Stimulated activated CD8-positive, alpha-beta memory T cell treated with anti-CD3 and anti-CD28 coated beads, Interleukin-7, amount 100 ng/mL, for 1 hour (primary cell): ENCODE measurements at places on chromosomes 3 and 15.

- no peak for DNase-seq
Observed at GRCh38 chr15:51561271-51561670, 61.3 kb downstream of the DMXL2 start.

DNA sequence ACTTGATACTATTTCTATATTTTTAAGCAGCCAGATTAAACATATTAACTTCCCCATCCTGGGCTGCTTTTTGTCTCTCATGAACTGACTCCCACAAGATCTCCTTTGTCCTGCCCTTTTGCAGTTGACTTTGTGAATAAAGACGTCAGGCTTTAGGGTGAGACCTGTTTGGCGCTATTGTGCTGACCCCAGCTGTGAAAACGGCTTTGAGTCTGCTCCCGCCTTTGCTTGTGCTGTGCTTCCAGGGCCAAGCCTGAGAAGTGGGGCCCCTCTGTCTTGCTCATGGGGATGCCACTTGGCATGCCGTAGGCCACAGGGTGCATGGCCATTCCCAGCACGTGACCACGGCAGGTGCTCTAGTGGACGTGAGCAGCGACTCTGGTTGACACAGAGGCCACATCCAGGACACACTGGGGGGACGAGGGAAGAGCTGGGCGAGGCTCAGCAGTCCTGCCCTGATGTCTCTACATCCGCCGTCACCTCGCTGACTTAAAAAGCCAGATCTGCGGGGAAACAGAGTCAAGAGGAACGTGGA lies 268.9 kb upstream of the LYSMD4 start:
- DNase-seq: no peak

- no peak for DNase-seq
Observed at GRCh38 chr3:120497336-120497735, 46.5 kb upstream of the FSTL1 start.

DNA sequence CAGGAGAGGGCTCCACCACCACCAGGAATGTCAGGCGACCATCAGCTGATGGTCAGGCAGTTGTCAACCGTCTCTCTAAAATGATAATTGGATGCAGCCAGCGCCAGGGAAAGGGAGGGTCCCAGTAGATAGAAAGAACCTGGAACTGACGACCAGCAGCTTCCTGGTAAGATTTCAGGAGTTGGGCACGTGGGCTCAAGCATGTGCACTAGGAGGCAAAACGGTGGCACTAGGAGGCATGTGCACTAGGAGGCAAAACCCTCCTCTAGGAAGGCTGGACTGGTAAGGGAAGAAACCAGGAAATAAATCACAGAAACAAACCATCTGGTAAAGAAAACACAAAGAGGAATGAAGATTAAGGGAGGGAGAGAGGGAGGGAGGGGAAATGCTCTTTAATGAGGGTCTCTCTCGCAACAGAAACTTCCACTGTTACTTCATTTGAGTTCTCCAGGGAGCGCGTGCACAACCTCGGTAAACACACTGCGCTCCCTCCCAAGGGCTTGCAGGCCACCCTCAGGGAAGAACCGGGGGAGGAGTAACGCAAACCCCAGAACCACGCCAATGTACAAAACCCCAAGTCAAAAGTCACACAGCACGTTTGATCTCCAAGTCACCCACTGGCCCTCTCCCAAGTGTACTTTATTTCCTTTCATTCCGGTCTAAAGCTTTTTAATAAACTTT lies 116.7 kb downstream of the XXYLT1 start:
- DNase-seq: no peak

DNA sequence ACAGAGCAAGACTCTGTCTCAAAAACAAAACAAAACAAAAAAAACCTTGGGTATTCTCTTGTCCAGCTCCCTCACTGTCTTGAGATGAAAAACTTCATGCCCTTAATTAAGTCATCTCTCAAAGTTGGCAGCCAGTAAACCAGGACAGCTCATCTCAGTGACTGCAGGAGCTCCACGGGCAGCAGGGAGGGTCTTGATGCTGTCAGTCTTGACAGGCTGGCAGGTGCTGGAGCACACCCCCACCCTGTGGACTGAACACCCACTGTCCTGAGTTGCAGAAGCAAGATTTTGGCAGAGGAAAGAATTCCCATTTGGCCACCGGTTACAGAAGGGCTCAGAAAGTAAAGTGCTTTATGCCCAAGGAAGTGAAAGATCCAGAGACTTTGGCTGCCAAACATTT lies 8.0 kb downstream of the DNAJA4 start:
- no peak for DNase-seq

GRCh38 chr3:196775938-196776337 lies 36.3 kb downstream of the PAK2 start:
- no peak for DNase-seq

DNA sequence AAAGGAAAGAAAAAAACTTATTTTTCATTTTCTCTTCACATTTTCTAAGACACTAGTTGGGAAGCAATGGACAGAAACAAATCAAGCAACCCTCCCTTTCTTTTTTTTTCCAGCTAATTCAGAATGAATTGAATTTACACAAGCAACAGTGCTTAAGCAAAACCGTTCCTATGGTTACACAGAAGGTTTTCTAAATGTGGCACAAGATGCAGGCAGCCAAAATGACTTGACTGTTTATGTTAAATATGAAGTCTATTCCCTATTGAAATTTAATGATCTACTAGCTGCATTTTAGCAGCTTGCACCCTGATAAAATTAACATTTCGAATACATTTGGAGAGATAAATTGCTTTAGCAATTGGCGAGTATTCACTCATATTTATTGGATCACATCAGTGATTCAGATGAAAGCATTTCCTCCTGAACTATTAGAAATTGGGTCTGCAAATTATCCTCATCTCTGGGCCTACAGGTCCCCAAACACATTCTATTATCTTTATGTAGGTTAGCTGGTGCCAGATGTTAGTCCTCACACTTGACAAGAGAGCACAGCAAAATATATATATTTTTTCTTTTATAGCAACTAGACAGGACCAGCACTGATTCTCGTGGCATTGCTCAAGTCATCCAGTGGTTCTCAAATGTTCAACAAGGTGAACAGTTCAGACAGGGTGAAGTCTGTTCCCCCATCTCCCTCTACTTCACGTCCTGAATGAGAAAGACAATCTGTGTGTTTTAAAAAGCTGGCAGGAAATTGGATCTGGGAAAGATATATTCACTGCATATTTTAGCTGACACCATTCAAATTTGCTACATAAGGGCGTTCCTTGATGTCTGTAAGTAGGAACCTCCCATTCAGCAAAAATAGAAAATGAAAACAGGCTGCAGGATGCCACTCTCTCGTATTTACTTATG lies 463.6 kb upstream of the KCNMB2 start:
- DNase-seq: no peak

DNA sequence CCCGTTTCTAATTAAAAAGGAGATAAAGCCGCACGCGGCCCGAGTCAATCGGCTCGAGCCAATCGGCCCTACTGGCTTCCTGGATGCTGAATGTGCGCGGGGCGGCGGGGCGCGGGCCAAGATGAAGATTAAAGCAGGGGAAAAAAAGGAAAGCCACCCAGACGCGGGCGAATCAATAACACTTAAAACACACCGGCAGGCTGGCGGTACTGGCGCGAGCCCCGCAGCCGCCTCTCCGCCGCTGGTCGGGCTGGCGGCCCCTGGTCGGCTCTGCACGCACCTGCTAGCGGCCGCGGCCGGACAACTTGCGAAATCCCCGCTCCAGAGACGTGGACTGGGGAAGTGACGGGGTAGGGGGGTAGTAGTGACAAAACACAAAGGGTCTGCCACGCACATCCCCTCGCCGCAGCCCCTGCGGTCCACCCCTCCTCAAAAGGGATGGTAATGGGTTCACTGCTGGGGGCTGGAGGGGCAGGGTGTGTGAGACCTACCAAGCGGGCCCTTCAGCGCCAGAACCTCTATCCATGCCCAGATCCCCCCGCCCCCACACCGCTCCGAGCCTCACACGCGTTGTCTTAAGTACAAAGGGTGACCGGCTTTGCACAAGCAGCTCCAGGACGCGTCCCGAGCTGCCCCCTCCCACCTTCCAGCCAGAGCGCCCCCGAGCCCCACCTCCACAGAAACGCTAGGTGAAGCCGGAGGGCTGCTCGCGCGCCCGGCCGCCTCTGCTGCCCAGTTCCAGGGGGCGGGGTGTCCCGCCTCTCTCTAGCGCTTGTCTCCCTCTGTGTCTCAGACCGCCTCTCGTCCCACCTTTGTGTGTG lies 1.4 kb downstream of the WNT7A start:
- no peak for DNase-seq

DNA sequence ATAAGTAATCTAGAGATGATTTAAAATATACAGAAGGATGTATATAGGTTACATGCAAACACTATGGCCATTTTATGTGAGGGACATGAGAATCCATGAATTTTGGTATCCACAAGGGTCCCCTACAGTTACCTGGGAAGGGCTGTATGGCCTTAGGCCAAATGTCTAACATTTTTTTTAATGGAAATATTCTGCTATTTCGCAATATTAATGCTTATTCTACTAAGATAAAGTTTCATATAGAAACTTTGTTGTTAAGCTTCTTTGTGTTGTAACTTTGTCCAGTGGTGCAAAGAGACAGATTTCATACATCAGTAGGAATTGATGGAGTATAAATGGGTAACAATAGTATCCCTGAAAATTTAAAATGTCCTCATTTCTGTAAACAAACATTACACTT lies 233.4 kb upstream of the THBS1 start:
- DNase-seq: no peak

DNA sequence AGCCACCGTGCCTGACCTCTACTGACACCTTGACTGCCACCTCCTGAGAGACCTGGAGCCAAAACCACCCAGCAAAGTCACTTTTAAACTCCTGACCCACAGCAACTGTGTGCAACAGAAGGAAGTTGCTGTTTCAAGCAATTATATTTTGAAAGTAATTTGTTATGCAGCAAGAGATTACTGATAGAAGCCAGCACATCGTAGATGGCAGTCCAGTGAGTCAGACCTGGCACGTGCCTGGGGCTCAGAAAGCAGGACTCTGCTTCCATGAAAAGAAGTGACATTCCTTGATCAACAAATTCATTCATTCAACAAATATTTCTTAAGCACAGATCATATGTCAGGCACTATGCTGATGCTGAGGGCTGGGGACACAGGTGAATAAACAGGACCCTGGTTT lies 5.7 kb upstream of the CSPG4 start:
- DNase-seq: no peak

- DNase-seq: no peak
Observed at GRCh38 chr3:67421912-67422311, 232.5 kb downstream of the SUCLG2 start.

DNA sequence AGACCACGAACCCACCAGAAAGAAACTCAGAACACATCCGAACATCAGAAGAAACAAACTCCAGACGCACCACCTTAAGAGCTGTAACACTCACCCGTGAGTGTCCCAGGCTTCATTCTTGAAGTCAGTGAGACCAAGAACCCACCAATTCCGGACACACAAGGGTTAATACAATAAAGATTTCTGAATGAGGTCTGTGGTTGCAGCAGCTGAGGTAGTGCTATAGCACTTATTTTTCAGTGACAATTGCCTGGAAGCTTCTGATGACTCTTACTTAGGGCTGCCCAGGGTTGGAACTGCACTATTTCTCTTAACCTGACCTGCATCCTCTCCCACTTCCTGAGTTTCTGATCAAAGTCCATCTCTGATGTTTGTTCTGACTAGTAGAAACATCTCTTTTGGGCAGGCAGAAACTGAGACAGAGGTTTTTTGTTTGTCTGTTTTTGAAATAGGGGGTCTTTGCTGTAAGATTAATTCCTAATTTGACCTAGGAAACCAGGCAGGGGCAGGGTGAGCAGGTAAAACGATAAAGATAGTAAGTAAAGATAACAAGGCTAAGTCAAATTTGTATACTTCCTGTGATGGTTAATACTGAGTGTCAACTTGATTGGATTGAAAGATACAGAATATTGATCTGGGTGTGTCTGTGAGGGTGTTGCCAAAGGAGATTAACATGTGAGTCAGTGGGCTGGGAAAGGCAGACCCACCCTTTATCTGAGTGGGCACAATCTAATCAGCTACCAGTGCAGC lies 169.1 kb downstream of the GAP43 start:
- DNase-seq: no peak

- no peak for DNase-seq
Observed at GRCh38 chr3:142315083-142315482, 89.7 kb upstream of the GK5 start.

DNA sequence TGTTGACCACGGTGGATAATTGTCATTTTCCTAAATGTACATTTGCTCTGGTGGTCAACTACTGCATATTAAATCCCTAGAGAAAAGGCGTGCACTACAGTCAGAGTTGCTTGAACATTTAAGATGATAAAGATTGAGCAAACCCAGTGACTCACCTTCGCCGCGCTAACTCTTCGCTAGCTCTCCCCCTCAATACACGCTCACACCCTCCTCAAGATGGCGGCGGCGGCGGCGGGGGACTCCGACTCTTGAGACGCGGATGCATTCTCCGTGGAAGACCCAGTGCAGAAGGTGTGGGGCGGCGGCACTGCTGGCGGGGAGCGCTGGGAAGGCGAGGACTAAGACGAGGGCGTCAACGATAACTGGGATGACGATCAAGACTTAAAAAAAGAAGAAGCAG lies 79.8 kb upstream of the PFN2 start:
- DNase-seq: no peak

DNA sequence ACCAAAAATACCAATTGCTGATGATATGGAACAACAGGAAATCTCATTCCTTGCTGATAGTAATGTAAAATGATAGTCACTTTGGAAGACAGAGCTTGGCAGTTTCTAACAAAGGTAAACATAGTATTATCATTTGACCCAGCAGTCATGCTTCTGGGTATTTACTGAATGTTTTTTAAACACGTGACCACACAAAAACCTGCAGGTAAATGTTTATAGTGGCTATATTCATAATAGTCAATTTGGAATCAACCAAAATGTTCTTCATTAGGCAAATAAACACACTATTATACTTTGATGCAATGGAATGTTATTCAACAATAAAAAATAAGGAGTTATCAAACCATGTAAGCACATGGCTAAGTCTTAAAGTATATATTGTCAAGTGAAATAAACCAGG lies 24.1 kb upstream of the GOLGA8A start:
- no peak for DNase-seq

GRCh38 chr3:30467596-30468238 lies 138.7 kb upstream of the TGFBR2 start:
- no peak for DNase-seq

DNA sequence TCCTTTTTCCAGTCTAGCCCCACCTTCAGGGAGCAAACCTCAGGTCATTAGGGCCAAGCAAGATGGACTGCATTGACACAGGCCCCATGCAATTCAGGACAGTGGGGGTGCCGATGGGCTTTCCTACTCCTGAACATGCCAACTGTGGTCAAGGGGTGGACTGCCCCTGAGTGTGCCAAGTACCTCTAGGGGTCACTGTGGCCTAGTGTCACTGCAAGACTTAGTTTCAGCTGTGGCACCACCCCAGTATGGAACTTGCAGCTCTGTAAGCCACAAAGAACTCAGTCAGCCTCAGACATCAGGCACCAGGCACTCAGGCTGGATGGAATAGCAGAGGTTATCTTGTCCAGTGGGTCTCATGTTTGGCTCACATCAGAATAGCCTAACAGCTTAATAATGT lies 32.3 kb downstream of the EXOG start:
- no peak for DNase-seq

GRCh38 chr3:67655364-67656121 lies 1.1 kb upstream of the SUCLG2 start:
- peak; percentile 46 for DNase-seq

GRCh38 chr3:98964784-98965183 lies 63.3 kb upstream of the DCBLD2 start:
- no peak for DNase-seq

- no peak for DNase-seq
Observed at GRCh38 chr15:26550880-26551279, 222.0 kb downstream of the GABRB3 start.
